ENCODE measurements at places on chromosomes 3 and 15.

- DNase-seq: no peak
Measured at GRCh38 chr15:77664428-77664827, 31.7 kb upstream of the LINGO1 start.

- DNase-seq: peak; percentile 27
Measured at GRCh38 chr3:71657831-71658530, 67.2 kb downstream of the EIF4E3 start.

DNA sequence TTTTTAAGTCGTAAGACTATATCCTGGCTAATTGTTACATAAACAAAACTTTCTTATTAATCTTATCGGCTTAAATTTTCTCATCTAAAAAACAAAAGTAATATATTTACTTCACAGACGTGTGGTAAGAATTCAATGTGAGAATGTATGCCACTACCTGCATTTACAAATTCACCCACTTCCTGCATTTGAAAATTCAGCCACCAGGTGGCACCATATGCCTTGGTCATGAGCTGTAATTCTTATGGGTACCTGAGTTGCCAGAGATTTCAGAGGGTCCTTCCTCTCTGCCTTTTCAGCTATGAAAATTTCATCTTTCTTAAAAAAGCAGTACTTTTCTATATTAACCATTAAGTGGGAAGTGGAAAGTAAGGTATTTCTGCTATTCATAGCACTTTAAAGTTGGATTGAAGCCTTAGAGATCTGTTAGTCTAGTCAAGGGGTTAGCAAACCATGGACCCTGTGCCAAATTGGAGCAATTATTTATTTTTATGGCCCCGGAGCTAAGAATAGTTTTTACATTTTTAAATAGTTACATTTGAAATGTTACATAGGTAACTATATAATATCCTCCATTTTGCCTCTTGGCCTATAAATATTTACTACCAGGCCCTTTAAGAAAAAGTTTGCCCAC lies 127.8 kb downstream of the HCN4 start:
- DNase-seq: peak; percentile 50

- DNase-seq: no peak
Measured at GRCh38 chr3:123582315-123582714, 2.5 kb downstream of the HACD2 start.

- peak; percentile 6 for DNase-seq
Measured at GRCh38 chr3:182258538-182259177, 534.6 kb upstream of the ATP11B start.

DNA sequence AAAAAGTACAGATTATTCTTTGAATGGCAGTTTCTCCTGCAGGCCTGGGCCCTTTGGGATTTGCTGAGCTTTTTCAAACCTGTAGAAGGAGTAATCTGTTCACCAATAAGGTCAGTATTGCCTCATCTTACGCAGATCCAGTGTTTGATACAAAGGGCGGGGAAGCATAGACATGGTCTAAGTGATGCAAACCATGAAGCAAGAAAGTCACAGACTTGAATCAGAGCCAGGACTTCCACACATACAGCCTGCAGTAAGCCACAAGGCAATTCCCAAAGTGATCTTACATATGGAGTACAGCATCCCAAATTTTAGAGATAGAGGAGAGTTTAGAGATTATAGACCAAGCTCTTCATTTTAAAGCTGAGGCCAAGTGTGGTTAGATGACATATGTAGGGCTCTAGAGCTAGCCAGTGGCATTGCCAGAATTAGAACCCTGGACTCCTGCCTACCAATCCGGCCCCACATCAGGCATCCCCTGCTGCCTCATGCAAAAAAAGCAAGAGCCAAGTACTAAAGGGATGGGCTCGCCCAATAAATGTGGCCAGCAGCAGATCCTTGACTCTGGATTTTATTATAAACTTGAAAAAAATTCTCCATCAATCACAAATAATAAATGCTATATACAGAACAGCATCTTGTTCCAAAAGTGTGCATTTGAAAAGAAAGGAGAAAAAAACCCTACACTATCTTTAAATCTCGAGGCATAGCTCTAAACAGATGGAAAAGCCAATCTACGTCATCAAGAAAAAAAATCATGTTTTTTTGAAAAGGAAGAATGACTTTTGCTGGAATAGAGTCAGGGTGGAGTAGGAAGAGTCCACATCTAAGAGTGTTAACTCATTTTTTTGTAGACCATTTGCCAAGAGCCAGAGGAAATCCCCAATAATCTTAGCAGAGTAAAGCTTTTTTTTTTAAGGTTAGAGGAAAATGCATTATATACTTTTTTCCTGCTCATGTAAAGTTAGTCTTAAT lies 24.0 kb downstream of the ABI3BP start:
- no peak for DNase-seq

GRCh38 chr15:63350178-63350621 lies 31.4 kb downstream of the CA12 start:
- no peak for DNase-seq

- peak; percentile 35 for DNase-seq
Measured at GRCh38 chr3:160478338-160478737, 28.8 kb upstream of the TRIM59 start.

GRCh38 chr15:101561584-101561906 lies 72.0 kb upstream of the PCSK6 start:
- DNase-seq: no peak

DNA sequence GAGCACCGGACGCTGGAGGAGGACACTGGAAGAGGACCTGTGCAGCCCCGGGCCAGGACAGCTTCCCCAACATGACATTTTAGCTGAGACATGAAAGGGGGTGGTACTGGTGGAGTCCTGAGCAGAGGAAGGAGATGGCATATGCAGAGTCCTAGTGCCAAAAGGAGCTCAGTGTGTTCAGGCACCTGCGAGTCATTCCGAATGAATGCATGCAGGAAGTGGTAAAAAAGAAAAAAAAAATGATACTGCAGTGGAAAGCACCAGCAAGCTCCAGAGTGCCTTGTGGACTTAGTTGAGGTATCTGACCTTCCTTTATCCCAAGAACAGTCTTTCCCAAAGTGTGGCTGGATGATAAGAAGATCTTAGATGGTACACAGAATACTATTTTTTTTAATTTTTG lies 6.6 kb upstream of the ZNF148 start:
- no peak for DNase-seq

DNA sequence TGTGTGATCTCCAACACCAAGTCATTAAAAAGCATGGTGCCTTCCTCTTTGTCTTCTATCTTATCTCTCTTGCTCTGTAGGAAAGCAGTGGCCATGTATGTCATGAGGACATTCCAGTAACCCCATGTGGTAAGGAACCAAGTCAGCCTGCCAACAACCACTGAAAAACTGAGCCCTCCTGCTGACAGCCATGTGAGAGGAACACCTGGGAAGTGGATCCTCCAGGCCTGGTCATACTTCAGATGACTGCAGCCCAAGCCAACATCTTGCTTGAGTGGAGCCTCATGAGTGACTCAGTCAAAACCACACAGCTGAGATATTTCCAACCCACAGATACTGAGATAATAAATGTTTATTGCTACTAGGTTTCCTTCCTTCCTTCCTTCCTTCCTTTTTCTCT lies 597.3 kb downstream of the ZIC1 start:
- DNase-seq: peak; percentile 13

GRCh38 chr3:42214064-42214463 lies 51.9 kb downstream of the CCK start:
- DNase-seq: no peak

GRCh38 chr3:8993331-8993730 lies 30.1 kb upstream of the RAD18 start:
- DNase-seq: no peak

- DNase-seq: peak; percentile 48
Measured at GRCh38 chr15:56052395-56053045, 59.1 kb upstream of the NEDD4 start.

- no peak for DNase-seq
Measured at GRCh38 chr15:100762289-100762688, 117.3 kb upstream of the ALDH1A3 start.

DNA sequence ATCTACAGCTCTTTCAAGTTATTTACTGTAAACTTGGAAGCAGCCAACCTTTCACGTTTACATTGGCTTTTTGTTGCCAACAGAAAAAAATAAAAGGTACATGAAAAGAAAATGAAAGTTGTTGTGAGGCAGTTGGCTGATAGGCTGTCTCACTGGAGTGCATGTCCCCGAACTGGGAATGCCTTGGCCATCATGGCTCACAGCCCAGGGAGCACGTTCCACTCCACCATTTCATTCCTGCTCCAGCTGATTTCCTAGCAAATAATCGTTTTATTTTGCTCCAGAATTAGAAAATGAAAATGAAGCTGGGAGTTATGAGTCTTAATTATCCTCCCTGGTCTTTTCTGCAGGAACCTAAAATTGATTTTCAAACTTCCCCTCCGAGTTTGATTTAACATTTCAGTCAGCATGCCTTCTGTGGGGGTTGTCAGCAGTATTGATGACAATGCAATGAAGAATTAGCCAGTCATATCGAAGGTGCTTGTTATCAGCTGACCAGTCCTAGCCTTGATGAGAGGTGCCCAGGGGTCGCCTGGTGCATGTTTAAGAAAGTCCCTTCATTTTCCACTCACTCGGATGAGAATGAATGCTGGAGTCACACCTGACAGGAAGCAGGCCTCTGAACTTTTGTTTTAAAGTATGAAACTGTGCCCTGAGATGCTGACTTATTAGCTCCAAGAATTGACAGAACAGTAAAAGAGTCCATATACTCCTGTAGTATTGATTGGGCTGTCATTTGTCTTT lies 293.7 kb upstream of the TRIM42 start:
- no peak for DNase-seq

DNA sequence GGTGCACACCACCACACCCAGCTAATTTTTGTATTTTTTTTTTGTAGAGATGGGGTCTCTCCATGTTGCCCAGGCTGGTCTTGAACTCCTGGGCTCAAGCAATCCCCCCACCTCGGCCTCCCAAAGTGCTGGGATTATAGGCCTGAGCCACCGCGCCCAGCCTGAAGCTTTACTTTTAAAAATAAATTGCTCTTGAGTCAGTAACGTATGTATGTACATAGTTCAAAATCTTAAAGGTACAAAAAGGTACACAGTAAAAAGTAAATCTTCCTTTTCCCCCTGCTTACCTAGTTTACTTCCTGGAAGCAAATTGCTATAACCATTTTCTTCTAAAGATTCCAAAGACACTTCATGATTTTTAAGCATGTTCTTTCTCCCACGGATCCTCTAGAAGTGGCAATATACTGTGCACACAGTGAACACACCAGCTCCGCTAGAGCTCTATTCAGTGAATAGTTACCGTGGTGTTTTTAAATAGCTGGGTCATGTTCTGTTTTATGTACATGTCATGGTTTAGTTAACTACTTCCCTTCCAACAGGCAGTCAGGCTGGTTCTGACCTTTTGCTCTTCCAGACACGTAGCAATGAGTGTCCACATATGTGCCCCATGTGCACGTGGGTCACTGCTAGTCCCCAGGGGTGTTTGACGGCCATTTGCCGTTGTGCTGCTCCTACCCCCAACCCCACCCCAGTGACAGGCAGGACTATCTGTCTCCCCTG lies 82.1 kb downstream of the EEFSEC start:
- DNase-seq: peak; percentile 47

DNA sequence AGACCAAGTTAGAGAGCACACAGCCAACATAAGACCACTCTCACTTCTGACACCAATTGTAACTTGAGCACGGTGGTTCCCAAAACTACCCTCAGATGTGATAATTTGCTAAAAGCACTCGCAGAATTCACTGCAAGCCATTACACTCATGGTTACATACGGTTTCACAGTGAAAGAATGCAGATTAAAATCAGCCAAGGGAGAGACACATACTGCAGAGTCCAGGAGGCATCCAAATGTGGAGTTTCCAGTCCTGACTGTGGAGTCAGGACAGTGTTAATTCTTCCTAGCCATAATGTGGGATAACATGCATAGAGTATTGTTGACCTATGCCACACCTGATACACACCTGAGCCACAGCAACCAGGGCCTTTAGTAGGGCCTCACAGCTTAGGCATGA lies 956.4 kb downstream of the NTRK3 start:
- DNase-seq: no peak

- no peak for DNase-seq
Measured at GRCh38 chr15:39252134-39252470, 328.8 kb upstream of the THBS1 start.

GRCh38 chr3:119586733-119587172 lies 7.5 kb downstream of the ADPRH start:
- DNase-seq: peak; percentile 43

DNA sequence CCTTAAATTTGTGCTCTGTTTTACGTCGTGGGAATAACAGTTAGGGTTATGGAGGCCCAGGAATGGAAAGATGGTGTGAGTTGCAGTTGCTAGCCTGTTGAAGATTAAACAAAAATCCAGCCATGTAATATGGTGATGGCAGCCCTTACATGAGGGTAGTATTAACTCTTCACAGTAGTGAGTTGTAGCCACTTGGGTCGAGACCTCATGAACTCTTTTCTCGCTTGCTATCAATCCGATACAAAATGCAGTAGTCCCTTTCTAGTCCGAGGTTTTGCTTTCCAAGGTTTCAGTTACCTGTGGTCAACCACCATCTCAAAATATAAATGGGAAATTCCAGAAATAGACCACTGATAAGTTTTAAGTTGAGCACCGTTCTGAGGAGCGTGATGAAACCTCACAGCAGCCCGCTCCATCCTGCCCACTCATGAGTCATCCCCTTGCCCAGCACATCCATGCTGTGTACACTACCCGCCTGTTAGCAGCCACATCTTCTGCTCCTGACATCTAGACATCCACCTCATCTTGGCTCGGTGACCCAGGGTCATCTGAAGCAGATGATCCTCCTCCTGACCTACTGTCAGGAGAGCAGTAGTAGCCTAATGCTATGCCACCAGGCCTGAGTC lies 177.9 kb downstream of the CDIN1 start:
- peak; percentile 99 for DNase-seq

DNA sequence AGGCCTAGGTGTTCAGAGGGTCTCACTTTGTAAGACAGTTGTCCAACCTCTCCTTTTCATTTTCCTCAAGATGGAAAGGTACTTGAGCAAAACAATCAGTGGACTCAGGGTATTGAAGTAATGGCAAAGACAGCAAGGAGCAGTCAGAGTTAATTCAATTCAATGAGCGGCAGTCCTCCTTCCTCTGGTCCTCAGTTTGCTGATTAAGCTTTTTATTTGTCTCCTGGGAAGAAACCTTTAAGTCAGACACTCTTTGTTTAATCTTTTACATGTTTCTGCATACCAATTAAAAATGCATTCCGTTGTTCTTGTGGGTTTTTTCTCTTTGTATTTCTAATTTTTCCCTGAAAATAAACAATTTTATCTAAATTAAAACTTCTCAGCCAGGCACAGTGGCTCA lies 18.9 kb upstream of the ALDH1L1 start:
- DNase-seq: no peak

- no peak for DNase-seq
Measured at GRCh38 chr3:41302295-41302694, 103.0 kb downstream of the CTNNB1 start.

DNA sequence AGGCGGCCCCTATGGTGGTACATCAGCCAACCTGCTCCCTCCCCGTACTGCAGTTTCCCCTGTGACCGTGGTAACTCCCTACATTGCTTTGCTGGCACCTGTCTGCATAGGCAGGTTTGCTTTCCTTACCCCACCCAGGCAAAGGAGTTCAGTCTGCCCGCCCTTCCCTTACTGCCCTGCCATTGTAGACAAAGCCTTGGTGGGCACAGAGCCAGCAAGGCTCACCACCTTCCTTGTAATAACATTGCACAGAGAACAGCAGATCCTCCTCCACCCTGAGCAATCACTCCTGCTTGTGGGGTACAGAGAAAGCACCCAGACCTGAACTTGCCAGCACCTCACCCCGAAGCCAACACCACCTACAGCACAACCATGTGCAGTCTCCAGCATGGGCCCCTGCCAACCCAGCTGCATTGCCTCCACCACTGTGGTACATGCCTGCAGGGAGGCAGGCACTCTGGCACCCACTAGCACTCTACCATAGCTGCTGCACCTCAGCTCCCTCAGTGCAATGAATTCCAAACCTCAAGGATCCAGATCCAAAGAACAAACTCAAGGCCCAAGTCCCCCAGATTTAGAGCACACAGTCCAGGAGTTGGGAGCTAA lies 192.7 kb upstream of the KCNMB2 start:
- DNase-seq: no peak
